ENCODE measurements at places on chromosomes 7 and 10.
A peak's percentile ranks its signal among the peaks of the same experiment; 100 is the strongest.

DNA sequence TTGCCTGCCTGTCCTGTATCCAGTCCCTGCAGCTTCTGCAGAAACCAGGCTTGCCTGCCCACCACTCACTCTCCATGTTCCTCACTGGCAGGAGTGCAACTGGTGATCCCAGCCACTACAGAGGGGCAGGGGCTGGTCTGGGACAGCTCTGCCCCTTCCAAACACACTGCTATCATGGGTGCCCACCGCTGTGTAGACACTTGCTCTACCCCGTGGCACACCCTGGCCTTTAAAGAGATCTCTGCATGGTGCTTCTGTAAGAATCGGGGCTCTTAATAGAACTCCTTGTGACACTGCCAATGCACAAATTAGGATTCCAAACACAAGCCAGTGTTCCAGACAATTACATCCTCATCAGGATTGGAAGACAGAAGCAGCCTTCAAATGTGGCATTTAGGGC, 41.7 kb downstream of the C10orf90 start:
- no peak for DNase-seq

- DNase-seq: peak; percentile 12
Observed at GRCh38 chr10:47249881-47250280, 50.1 kb upstream of the GDF10 start.

DNA sequence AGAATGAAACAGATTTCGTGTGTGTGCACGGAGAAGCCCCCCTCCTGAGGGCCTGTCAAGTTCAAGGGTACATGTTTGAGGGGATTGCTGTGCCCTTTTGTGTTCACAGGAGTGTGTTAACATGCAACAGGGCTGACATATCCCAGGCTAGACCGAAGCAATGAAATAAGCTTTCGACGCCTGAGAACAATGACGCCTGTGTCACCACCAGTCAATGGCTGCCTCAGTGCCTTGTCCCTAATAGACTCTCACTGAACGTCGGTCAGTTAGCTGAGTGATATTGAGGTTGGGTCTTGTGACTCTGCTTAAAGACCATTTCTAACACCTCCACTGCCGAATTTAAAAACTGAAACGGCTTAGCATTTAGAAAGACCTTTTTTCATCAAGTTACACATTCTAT, 175.2 kb upstream of the TCF7L2 start:
- no peak for DNase-seq

DNA sequence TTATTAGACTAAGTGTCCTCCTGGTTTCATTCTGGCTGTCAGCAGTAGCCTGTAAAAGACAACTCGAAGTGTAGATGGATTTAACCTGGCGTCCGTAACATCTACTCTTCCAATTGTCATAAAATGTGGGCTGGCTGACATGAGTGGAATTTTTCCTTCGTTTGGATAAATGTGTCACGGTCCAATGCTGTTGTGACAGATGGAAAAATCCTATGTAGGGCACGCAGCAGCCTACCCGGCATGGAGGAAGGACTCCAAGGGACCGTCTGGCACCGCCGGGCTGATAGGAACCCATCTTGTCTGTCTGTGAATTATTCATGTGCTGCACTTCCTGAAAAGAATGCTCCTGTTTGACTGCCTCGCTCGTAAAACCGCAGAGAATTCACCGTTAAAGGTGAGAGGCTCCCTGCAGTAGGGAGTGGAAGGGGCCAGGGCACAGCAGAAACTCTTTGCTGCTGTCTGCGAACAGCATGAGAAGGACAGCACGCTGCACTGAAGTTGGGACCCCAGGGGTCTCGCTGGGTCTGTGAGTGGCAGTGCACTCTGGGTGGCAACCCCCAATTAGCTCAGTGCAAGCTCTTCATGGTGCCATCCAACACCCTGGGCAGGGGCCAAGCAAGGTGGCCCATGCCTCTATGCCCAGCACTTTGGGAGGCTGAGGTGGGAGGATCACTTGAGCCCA, 1.6 kb upstream of the ORAI2 start:
- peak; percentile 41 for DNase-seq

- no peak for DNase-seq
Observed at GRCh38 chr7:50226669-50227068, 77.8 kb upstream of the IKZF1 start.
